T-cell (primary cell): ENCODE measurements at places on chromosomes 3 and 15. TPM values are rescaled to one million over a fixed set of nuclear protein-coding genes. Genes with fewer than 3 reads are reported as not detected.

The ROPN1 gene
- total RNA-seq, result not detected

The CHRM5 gene
- total RNA-seq, result not detected

The SV2B gene
- total RNA-seq, result not detected

The CKMT1B gene
- not detected for total RNA-seq

The ARPP21 gene
- total RNA-seq, result not detected

The TMEM158 gene
- total RNA-seq, result 0.13 TPM

The OSTN gene
- not detected for total RNA-seq

The AADACL2 gene
- total RNA-seq, result not detected

The SRP14 gene
- total RNA-seq, result 115 TPM

The OXTR gene
- total RNA-seq, result 0.63 TPM

DNA sequence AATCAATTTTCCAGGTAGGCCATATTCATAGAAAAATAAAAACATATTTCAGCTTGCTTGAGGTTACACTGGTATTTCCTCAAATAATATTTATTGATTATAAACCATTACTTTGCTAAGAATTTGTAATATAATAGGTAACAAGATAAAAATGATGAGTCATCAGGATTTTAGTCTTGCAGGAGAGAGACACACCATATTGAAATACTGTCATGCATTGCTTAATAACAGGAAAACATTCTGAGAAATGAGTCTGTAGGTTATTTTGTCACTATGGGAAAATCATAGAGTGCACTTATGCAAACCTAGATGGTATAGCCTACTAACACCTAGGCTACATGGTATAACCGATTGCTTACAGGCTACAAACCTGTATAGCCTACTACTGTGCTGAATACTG lies 990.5 kb downstream of the OTOL1 start:
- DNase-seq, result no peak

- no peak for DNase-seq
Observed at GRCh38 chr3:188177721-188178120, 23.8 kb downstream of the LPP start.

DNA sequence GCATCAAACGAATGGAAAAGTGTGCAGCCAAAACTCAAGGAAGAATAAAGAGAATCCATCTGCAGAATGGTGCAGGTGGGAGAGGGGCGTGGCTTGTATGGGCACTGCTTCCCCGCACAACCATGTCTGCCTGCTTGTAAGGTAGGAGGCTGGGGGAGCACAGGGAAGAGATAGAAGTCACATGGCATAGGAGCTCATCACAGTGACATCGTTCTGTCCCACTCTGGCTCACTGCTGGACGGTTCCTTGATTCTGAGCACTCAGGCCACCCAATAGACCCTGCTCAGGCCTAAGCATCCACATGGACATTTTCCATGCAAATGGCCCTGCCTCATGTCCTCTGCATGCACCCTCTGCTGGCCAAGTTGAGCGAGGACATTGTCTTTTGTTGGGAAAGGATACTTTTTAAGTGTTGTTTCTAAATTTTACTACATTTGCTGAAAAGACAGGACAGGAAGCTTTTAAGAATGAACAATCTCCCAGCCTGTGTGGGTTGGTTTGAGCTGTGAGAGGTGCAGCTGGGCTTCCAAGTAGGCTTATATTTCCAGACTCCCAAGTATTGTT lies 3.1 kb downstream of the MYLK start:
- DNase-seq, result no peak

DNA sequence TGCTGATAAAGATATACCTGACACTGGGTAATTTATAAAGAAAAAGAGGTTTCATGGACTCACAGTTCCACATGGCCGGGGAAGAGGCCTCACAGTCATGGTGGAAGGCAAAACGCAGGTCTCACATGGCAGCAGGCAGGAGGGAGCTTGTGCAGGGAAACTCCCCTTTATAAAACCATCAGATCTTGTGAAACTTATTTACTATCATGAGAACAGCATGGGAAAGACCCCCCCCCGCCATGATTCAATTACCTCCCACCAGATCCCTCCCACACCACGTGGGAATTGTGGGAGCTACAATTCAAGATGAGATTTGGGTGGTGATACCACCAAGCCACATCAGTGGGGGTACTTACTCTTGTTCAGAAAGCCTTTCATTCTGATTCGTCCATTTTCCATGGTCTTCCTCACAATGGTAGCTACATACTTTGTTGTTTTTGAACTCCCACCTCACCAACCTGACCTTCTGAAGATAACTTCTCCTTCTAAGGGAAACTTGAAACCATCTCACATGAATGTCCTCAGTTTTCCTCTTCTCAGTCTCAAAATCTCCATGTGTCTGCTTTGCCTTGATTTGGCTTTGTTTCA lies 275.6 kb upstream of the PROK2 start:
- no peak for DNase-seq

DNA sequence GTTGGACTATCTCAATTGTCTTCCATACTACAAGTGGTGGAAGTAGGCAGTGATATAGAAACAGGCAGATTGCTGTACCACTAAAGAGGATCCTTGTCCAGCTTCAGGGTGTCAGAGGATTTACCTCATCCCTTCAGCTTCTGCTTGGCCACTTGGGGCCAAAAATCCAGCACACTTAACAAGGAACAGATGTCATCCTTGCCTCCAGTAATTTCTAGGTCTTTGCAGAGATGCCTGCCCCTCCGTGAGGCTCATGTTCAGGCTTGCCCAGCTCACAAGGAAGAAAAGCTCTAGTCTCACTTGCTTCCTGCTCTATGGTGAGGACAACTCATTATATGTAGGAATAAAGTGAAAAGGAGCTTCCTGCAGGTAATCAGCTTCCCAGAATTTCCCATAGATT lies 510.3 kb downstream of the EPHA3 start:
- no peak for DNase-seq

DNA sequence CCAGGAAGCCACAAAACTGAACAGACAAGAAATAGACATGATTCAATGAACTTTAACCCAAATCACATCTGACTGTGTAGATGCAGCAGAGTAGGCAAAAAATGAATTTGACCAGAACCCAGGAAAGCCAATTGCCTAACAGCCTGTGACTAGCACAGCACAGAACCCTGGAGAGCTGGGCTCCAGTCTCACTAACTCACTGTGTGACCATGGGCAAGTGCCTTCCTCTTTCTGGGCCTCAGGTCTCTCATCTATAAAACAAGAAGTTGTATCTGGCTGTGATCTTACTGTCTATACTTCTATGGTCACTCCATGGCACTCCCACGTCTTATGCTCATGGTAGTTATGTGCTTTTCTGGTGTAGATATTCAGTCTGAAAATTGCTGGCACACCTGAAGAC lies 48.1 kb upstream of the USP3 start:
- no peak for DNase-seq

DNA sequence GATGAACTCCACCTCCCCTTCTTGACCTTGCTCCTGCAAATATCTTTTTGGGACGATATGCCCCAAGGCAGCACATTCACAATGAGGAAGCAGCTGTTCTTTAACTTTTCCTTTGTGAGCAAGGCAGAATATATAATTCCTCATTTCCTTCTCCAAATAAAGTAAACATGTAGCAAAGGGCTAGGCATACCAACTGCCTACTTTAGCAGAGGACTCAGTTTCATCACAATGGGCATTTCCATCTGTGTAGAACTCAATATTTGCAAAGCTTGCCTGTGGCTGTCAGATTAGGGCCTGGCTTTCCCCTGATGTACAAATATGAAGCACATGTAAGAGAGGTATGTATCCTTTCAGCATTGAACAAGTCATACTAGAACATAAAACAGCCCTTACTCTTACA lies 366.9 kb downstream of the RSL24D1 start:
- DNase-seq, result no peak

- DNase-seq, result no peak
Observed at GRCh38 chr3:12399226-12399625, 85.1 kb upstream of the TSEN2 start.

DNA sequence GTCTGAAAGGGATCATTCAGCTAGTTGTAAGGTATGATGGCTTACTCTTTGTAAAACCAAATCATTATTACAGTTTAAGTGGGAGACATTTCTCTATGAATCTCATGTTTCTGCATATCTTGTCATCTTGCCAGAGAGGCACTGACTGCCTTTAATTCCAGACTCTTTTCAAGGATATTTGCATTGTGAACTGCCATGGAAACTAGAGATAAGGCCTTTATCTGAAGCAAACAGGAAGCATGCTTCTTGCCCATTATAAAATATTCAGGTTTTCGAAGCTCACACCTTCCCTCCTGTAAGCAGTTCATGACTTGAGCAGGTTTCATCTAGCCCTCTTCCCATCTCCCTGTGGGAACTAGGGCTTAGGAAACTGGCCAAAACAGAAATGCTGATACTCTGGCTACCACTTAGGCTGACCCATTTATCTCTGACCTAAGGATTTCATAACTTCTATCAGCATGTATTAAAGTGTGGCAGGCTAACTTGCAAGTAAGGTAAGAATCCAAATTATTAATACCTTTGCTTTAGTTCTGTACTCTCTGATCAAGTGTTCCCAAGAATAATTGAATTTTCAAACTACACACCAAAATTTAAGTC lies 326.6 kb upstream of the ALCAM start:
- no peak for DNase-seq

GRCh38 chr15:67358812-67359211 lies 104.2 kb downstream of the IQCH start:
- DNase-seq, result no peak

DNA sequence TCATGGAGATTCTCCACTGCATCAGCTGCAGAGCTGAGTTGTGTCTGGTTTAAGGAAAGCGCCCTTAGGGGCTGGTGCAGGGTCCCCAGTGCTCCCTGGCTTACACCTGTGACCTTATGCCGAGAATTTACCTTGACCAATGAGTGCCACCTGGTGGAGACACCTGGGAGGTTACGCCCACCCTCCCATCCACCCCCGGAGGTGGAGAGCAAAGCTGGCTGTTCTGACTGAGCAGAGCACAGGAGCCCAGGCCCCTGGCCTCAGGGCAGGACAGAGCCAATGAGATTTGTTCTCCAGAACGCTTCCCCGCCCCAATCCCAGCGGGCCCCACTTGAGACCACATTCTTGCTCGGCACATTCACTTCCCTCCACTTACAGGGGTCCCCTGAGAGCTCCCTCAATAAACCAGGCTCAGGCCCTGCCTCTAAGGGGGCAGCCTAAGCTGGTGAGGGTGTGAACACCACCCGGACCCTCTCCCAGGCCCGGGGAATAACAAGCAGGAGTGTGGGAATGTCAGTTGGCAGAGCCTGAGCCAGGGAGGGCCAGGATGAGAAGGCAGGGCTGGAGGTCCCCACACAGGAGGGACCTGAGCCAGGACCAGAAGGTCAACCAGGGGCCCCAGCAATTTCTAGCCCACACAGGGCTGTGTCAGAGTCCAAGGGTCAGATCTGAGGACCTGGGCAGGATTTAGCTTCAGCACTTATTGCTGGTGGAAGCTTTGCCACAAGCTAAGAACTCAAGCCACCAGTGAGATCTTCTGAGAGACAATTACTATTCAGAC lies 117.1 kb downstream of the TPRA1 start:
- DNase-seq, result no peak

DNA sequence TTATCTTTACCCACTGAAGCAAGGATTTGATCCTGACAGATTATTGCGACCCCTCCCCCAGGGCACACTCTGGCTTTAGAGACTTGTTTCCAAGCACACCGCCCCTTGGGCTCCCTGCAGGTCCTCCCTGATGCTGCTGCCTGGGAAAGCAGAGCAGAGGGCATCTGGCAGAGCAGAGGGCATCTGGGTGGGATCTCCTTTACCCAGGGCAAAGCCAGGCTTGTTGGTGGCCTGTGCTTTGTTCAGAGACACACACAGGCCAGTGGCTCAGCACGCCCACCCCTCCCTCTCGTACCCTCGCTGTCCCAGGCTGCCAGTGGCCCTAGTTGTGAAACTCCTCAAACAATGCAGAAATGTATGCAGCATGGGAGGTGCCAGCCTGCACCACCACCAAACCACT lies 4.8 kb downstream of the KLF13 start:
- no peak for DNase-seq

- DNase-seq, result no peak
Observed at GRCh38 chr15:56058986-56059385, 65.6 kb upstream of the NEDD4 start.

DNA sequence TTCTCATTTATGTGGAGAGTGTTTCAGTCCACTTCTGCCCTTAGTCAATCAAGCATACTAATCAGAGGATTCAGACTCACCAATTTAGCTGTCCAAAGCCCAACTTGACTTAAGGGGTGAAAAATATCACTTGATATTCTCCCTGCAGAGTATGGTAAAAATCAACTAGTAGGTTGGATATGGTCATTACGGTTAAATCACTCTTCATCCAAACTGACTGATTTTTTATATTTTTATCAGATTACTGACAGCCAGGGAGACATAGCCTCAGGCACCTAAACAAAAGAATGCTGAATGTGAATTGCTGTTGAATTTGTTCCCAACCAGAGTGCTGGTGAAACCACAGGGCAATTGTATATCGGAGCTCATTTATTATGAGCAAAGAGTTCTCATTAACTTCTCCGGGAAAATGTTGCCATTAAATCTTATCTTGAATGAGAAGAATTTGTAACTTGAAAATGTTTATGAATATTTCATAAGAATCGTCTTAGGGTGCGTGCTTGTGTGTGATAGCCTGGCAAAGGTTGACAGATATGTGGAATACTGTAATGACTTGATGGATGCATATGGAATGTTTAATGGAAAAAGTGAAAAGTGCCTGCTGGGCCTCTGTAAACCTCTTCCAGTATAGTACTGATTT lies 411.2 kb downstream of the NAALADL2 start:
- no peak for DNase-seq

DNA sequence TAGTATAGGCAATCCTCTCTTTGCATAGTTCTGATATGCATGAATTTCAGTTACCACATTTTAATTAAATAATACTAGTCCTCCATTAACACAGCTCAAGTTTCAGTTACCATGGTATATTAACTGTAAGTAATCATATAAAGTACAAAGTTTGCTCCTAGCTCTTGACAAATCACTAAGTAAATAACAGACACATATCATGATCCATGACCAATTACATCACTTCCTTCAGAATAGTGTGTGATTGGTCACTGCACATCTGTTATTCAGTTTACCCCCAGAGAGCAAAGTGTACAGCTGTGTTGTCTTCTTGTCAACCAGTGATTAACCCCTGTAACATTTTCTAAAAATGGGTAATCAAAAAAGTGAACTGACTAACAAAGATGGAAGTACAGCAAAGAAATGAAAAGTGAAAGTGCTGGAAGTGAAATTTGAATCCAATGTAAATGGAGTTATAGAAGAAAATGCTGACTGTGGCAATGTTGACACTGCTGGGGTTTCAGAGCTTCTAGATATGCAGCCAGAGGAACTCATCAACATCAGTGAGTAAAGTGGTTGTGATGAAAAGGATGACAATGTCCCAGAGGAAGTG lies 30.2 kb upstream of the LEKR1 start:
- DNase-seq, result no peak

- DNase-seq, result peak; percentile 38
Observed at GRCh38 chr15:58410353-58410752, 21.4 kb upstream of the LIPC start.

- no peak for DNase-seq
Observed at GRCh38 chr3:53104762-53105161, 25.5 kb downstream of the RFT1 start.

- no peak for DNase-seq
Observed at GRCh38 chr3:116863822-116864589, 154.4 kb downstream of the TUSC7 start.

DNA sequence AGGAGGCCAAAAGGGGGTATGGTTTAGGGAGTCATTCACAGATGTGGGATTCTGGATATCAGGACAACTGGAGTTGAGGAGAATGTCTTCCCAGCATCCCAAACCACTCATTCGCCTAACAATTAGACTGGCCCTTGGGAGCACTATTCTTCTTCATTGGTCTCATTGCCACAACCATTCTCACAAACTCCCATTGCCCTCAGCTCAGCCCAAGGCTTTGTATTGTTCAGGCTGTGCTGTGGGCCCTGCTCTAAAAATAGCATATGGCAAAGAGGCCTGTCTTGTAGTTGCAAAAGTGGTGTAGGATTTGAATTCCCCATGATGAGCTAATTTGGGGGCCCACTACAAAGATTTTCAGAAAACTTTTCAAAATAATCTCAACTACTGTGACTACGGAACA lies 6.3 kb upstream of the ADAMTS9 start:
- DNase-seq, result no peak
